ENCODE measurements at places on chromosomes 7 and 10.

DNA sequence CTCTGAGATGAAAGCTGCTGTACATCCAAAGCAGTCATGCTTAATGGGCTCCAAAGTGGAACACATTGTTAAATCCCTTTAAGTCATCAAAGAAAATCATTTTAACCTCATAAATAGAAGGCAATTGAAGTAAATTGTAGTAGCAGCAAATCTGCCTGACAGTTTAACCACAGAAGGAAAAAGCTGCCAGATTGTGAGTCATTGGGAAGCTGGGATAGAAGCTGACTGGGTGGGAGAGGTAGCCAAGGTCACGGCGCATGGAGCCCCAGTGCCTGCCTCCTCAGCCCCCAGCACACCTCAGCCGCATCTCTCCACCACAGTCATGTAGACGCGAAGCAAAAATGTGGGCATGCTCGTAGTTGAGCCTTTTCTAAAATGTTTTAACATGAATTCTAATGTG is 44.0 kb downstream of the TARP start:
- no peak for DNase-seq

DNA sequence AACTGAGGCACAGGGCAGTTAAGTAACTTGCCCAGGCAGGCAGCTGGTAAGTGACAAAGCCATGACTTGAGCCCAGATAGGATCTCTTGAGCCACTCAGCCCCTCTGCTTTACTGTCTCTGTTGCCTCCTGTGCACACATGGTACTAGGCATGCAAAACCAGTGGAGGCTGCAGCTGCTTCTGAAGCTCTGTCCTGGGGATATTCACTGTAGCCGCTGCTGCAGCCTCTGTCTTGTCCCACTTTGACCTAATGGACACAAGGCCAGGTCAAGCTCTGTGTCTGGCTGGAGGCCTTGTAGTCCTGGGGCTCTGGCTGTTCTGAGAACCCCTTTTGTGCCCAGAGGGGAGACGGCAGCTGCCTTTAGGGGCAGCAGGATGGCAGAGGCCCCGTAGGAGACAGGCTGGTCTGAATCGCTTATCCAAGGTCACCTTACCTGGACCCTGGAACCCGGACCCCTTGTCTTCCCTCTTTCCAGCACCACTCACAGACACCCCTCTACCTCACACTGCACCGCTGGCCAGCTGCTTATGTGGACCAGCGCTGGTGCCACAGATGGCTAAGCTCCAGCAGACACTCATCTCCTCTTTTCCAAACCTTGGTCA is 57.6 kb downstream of the TSPAN15 start:
- no peak for DNase-seq

DNA sequence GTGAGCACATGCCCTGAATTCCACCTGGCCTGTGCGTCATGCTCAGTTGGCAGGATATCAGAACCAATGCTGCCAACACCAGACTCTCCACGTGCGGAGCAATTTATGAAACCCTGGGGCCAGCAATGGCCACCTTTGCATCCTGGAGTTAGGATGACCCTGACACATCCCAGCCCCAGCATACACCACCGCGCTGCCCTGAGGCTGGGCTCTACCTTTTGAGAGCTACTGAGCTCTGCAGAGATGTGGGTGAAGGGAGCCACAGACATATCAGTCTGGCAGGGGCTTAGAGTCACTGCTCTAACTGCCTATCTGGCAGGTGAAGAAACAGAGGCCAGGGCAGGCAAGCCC is 41.9 kb downstream of the SYPL1 start:
- DNase-seq = no peak

DNA sequence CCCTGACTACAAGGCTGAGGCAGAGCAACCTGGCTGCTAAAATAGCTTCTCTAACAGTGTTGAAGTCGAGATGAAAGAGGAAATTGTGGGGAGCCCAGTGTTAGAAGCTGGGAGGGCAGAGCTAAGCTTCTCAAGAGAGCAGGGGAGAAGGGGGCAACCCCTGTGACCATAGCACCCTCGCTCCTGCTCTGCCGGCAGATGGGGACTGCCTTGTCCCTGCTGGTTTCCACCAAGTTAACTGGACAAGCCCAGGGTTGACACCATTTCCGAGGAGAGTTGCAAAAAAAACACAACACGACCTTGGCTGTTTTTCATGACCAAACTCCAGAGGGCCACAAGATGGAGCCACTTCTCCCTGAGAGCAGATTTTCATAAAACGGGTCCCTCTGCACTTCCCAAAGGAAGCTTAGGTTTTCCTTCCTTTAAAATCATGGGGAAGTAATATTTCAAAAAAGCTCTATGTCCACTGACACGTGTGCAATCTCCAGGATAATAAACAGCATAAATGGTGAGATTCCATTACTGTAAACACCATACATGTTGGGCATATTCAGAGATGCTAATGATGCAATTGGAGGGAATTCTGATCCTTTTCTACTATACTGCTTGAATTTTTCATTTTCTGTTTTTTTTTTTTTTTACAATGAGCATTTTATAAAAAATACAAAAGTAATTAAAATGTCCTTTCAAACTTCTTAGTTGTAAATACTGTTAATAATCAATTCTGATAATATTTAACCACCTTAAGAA is 140.4 kb downstream of the PIP4K2A start:
- DNase-seq = peak; percentile 40

DNA sequence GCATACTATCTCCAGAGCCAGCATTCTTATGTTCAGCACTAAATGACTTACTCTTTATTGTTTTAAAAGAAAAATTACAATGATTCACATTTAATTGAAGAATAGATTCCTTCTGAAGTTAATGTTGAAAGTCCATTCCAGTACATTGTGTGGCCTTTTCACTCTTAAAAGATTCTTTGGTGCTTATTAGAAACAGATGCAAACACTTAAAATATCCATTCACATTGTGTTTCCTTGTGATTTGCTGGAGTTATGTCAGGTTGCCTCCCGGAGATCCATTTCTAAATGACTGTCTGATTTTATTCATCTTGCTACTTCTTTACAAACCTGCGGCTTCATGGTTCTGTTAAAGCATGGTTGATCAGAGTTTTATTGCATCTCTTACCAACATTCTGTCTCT is 152.8 kb downstream of the FOXP2 start:
- DNase-seq = no peak

DNA sequence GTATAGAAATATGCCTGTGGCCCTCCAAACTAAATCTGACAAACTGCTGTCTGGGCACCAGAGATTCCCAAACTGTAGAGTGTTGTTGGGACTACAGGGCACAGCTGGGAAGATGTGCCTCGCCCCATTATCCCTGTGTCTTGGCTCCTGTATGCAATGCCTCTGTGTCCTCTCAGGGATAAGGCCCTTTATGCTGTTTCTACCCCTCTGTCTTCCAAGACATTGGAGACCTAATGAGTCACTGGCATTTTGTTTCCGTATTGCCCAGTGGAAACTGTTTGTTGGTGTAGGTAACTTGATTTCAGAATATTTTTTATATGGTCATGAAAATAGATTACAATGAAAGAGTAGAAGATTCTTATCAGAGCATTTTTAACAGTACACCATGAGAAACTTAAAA is 183.2 kb downstream of the GLI3 start:
- no peak for DNase-seq

DNA sequence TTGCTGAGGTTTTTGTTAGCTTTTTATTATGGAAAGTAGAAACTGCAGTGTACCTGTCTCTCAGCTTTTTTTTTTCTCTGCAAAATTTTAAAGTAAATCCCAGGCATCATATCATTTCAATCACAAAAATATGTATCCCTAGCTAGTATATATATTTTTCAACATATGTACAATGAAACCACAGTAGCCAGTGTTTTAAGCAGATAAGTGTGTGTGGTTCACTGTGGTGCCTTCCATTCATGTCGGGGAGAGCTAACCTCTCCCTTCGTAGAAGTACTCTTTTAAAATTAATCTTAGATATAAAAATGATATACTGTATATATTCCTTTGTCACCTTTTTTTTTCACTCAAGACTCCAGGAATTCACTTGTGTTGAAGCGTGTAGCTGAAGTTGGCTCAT is 22.7 kb downstream of the CUL1 start:
- no peak for DNase-seq

- no peak for DNase-seq
Measured at GRCh38 chr10:320771-321170, 185.5 kb downstream of the ZMYND11 start.

- no peak for DNase-seq
Measured at GRCh38 chr7:69690329-69690728, 92.1 kb downstream of the AUTS2 start.

GRCh38 chr7:6558837-6559236 is 7.6 kb upstream of the GRID2IP start:
- DNase-seq = peak; percentile 17

GRCh38 chr7:131109759-131110296 is 217.8 kb upstream of the MKLN1 start:
- peak; percentile 61 for DNase-seq

- DNase-seq = no peak
Measured at GRCh38 chr10:87842220-87842641, 21.1 kb downstream of the KLLN start.

DNA sequence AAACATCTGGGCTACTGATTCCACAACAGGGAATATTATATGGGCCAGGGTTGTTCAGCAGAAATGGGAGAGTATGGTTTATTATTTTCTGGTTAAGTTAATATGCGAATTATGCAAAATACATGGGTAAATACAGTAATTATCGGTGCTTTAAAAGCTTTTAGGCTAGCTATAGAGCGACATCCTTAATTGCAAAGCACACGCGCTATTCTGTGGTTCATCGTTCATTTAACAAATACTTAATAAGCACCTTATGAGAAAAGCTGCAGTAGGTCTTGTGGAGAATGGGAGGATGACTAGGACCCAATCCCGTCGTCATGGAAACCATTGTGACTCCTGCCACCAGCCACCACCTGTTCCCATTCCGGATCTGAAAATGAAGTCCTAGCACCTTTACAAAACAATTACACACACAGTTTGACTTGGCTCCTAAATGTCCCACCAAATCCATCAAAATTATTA is 623 bp upstream of the CEP41 start:
- DNase-seq = no peak

DNA sequence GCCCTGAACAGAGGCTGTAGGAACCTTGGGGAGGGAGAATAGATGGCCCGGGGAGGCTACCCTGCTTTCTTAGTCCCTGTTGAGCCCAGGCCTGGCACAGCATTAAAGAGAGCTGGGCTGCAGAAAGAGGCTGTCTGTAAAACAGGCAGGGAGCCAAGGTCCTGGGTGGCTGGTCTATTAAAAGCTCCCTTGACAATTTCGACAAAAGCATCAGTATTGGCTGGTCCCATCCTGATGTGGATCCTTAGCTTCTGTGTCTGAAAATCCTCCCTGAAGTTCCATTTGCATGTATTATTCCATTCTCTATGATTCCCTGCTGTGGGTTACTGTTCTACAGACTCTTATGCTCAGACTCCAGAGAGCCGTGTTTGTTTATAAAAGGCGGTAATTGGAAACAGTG is 158.5 kb downstream of the GALNT17 start:
- DNase-seq = no peak

DNA sequence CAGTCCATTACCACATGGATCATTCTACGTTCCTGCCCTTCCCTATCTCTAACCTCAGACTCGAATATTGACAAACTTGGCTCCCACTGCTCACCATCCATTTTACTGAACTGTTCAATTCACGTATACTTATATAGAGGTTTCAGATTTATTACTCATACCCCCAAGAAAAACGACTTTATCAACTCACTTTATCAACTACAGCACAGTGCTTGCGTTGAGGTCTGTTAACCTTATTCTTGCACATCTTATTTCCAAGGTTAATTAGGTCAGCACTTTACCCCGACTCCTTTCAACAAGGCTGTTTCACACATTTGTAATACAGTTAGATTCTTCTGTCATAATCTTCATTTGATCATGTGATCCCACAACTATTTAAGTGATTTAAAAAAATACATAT is 162.3 kb upstream of the AHR start:
- DNase-seq = no peak

- DNase-seq = no peak
Measured at GRCh38 chr7:66529883-66530610, 98.6 kb upstream of the KCTD7 start.

GRCh38 chr7:14389181-14389591 is 399.7 kb upstream of the ETV1 start:
- DNase-seq = no peak

- DNase-seq = no peak
Measured at GRCh38 chr10:62098278-62099121, 170.1 kb downstream of the RTKN2 start.

DNA sequence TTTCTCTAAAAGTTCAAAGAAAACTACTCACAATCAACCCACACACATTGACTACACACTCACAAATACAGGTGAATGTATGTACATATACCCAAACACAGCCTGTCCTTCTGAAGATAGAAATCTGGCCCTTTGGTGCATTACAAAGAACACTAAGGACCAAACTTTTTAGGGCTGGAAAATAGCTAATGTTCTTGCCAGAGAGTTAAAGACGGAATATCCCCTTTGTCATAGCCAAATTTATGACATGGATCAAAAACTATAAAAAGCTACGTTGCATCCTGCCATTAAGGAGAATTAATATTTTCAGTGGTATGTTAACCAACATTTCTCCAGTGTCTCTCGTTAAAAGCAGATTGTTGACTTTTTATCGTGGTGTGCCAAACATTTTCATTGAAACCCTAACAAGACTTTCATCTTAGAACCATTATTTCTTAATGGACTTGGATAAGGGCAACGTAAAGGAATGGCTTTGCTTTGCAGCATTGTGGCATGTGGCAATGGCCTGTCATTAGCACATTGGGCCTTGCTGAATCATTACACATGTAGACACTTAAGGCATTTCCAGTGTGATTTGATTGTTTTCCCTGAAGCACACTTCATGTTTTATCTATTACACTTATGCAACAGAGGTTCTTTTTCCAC is 150.9 kb upstream of the MEOX2 start:
- no peak for DNase-seq

DNA sequence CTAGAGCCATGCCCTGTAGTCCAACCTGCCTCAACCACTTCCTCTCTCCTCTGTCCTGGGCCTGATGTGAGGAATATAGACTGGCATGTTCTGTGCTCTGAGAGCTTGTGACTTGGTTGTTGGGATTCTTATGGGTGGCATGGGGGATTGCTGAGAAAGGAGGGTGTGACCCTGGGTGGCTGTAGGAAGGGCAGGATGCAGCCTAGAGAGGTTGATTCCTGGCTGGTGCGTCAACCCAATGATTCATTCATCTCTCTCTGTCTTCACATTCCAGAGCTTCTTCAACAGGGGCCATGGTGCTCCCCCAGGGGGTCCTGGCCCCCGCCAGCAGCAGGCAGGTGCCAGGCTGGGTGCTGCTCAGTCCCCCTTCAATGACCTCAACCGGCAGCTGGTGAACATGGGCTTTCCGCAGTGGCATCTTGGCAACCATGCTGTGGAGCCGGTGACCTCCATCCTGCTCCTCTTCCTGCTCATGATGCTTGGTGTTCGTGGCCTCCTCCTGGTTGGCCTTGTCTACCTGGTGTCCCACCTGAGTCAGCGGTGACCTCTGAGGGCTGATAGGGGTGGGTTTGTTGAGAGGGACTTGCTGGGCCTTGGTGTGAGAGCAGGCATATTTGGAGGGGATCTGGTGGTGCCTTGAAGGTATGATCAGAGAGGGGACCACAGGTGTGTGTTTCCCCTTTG is 2.6 kb downstream of the FAM241B start:
- DNase-seq = no peak

- no peak for DNase-seq
Measured at GRCh38 chr10:80164596-80164995, 32.1 kb downstream of the PLAC9 start.

Measured in CD8-positive, alpha-beta memory T cell (primary cell).